Body of pancreas (tissue), 4 donors: ENCODE measurements at places on chromosomes 16 and 17. TPM values are rescaled to one million over a fixed set of nuclear protein-coding genes. Genes with fewer than 3 reads are reported as not detected.

- H3K36me3 ChIP-seq: no peaks in the 10 kb centered on the region
- H3K4me3 ChIP-seq: no peak overlapping the region
- no peaks in the 10 kb centered on the region for H3K27me3 ChIP-seq
- H3K27ac ChIP-seq: no peak overlapping the region
- H3K4me1 ChIP-seq: peaks cover 32% of the 10 kb centered on the region
Observed at GRCh38 chr17:4344926-4345325, 21.5 kb downstream of the UBE2G1 start.

DNA sequence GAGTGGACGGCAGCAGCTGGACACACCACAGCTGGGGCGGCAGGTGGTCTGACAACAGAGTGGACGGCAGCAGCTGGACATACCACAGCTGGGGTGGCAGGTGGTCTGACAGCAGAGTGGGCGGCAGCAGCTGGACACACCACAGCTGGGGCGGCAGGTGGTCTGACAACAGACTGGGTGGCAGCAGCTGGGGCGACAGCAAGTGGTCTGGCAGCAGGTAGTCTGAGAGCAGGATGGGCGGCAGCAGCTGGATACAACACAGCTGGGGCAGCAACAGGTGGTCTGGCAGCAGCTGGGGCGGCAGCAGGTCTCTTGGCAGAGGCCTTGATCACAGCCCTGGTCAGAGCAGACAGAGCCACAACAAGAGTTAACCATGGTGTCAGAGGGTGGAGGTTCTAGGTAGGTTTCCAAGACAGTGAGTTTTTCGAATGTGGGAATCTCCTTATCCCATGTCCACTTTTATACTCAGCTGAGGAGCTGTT is at the start of gene KRTAP4-1:
Gene KRTAP4-1 (minus strand): TSS at position 432 of the 482 bp plus-strand sequence. CDS start 57 bp downstream, at position 375.
- H3K27ac ChIP-seq: no peak within 1 kb of the TSS
- H3K27me3 ChIP-seq: no peaks in the 10 kb centered on the region
- no peaks in the 10 kb centered on the region for H3K4me1 ChIP-seq
- no peak within 1 kb of the TSS for H3K4me3 ChIP-seq
- DNase-seq: no peak

GRCh38 chr16:84595052-84595481 is 22.8 kb downstream of the COTL1 start:
- H3K27me3 ChIP-seq: no peaks in the 10 kb centered on the region
- no peaks in the 10 kb centered on the region for H3K36me3 ChIP-seq
- DNase-seq: peak; percentile 79
- peak overlapping the region; percentile 37 for H3K27ac ChIP-seq
- H3K4me3 ChIP-seq: no peak overlapping the region

DNA sequence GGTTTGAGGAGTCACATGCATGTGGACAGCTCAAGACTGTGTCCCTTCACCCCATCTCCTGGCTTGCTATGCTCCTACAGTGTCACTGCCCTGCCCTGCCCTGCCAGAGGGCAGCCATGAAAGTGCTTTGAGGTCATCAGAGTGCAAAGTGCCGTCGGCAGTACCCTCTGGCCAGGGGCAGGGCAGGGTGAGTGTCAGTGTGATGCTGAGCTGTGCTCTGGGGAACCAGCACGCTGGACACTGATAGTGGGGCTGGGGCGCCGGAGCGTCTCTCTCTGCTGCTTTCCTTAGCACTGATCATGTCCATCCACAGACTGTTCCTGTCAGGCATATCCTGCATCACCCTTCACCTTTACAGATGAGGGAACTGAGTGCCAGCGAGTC is 1.6 kb upstream of the SPATA32 start:
- H3K4me1 ChIP-seq: peaks cover 15% of the 10 kb centered on the region
- H3K4me3 ChIP-seq: no peak overlapping the region
- peaks cover 21% of the 10 kb centered on the region for H3K36me3 ChIP-seq
- H3K27ac ChIP-seq: no peak overlapping the region
- H3K27me3 ChIP-seq: no peaks in the 10 kb centered on the region

- H3K27ac ChIP-seq: peak overlapping the region; percentile 97
- no peaks in the 10 kb centered on the region for H3K36me3 ChIP-seq
- H3K27me3 ChIP-seq: no peaks in the 10 kb centered on the region
- DNase-seq: peak; percentile 70
Observed at GRCh38 chr17:15999974-16000827, 577 bp downstream of the TTC19 start.

- DNase-seq: no peak
- H3K4me1 ChIP-seq: no peaks in the 10 kb centered on the region
- H3K36me3 ChIP-seq: no peaks in the 10 kb centered on the region
- H3K27me3 ChIP-seq: no peaks in the 10 kb centered on the region
Observed at GRCh38 chr17:71251951-71252350, 868.9 kb upstream of the SOX9 start.

DNA sequence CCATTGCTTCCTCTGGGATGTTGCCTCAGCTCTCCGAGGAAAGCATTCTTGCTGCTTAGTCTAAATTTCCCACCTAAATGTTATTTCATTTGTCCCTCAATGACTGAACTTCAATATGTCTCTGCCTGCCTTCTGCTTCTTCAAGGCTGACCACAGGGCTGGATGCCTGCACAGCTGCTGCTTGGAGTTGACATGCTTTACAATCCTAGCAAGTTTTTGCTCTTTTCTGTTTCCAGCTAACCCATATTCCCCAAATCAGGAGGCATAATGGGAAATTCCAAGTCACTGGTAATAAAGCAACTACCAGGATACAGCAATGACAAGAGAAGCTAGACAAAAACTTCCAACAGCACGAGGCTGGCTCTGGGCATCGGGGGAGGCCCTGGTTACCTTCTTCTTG is 48.9 kb downstream of the GTF3C1 start:
- DNase-seq: no peak
- H3K4me1 ChIP-seq: no peaks in the 10 kb centered on the region
- H3K4me3 ChIP-seq: no peak overlapping the region

- no peaks in the 10 kb centered on the region for H3K36me3 ChIP-seq
- DNase-seq: no peak
- no peaks in the 10 kb centered on the region for H3K27me3 ChIP-seq
Observed at GRCh38 chr17:74219576-74220133, 6.3 kb downstream of the TTYH2 start.

DNA sequence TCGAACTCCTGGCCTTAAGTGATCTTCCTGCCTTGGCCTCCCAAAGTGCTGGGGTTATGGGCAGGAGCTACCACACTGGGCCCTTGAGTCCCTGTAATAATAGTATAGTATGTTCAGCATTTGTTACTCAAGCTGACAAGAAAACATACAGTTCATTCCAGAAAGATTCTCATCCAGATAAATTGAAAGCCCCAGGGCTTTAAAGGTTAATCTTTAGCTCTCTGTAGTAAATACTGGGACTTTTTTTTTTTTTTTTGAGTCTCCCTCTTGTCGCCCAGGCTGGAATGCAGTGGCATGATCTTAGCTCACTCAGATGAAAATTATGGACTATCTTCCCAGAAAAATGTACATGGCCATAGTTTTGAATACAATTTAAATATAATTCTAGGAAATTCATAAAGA is 11.0 kb downstream of the BRCA1 start:
- no peaks in the 10 kb centered on the region for H3K36me3 ChIP-seq
- H3K4me3 ChIP-seq: no peak overlapping the region
- no peaks in the 10 kb centered on the region for H3K27me3 ChIP-seq

DNA sequence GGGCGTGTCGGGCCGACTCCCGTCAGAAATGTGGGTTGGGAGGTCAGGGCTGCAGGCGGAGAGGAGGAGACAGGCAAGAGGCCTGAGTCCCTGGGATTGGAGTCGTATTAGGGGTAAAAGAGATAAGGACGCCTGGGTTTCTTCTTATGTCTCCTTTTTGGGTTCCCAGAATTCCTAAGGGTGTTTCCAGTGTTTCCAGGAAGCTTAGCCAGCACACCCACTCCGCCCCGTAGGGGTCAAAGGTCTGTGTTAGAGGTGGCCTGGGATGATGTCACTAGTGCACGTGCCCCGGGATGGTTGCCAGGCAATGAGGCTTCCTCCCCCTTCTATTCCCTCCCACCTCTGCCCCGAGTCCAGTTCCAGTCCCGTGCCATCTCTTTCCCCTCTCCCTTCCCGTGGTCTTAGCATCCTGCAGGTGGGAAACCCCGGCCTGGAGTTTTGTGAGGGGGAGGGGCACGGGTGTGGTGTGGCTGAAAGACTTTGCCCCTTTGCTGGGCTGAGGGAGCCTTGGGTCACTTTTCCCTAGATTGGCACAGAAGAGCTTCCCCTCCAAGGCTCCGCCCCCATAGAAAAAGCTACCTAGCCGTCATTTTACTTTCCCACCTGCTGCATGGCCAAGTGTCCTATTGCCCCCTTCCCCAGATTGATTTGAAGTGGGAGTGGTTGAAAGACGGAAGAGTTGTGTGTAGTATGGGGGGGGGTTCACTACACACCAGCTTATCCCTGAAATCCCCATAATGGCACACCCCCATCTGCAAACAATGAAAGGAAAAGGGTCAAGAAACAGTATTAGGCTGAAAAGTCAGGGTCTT is 2.8 kb downstream of the KDM6B start:
- DNase-seq: peak; percentile 98
- H3K4me1 ChIP-seq: peaks cover 47% of the 10 kb centered on the region
- H3K27me3 ChIP-seq: no peaks in the 10 kb centered on the region
- peak overlapping the region; percentile 100 for H3K27ac ChIP-seq
- peak overlapping the region; percentile 13 for H3K4me3 ChIP-seq

- no peak for DNase-seq
- no peaks in the 10 kb centered on the region for H3K27me3 ChIP-seq
- H3K4me3 ChIP-seq: no peak overlapping the region
- H3K36me3 ChIP-seq: no peaks in the 10 kb centered on the region
Observed at GRCh38 chr17:6843241-6843880, 11.8 kb upstream of the TEKT1 start.

DNA sequence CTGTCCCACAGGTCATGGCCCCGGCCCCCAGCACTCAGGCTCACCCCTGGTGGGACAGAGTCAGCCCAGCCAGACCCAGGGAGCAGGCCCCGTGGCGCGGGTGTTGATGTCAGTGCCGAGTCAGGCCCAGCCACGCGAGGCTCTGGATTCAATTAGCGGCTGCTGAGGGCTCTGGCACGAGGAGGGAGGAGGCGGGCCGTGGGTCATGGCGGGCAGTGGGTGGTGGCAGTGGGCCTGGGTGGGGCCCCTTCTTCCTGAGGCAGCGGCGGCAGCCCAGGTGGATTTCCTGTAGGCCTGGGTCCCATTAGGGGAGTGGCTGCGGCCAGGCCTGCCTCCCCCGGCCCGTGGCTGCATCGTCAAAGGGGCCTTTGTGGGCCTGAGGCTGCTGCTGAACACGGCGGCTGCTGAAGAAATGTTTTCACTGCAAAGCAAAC is 12.9 kb downstream of the VASN start:
- no peaks in the 10 kb centered on the region for H3K36me3 ChIP-seq
- H3K27ac ChIP-seq: no peak overlapping the region

DNA sequence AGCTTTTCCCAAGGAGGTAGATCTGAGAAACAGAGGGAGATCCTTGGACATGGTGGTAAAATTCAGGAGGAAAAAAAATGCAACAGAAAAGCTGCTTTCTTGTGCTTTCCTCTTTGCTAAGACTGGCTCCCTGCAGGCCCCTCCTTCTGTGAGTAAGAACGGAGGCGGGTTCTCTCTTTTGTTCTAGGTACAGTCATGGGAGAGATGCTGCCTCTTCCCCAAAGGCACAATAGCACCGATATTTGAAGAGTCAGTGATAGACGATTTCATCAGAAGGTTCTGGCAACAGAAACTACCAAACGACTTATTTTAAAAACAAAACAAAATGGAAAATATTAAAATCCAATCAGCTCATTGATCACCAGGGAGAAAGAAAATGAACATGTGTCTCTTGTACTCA is 32.6 kb upstream of the KIFC3 start:
- no peak overlapping the region for H3K27ac ChIP-seq
- H3K4me3 ChIP-seq: no peak overlapping the region
- H3K36me3 ChIP-seq: no peaks in the 10 kb centered on the region
- no peaks in the 10 kb centered on the region for H3K27me3 ChIP-seq

GRCh38 chr17:77316651-77317050 is 175.9 kb downstream of the SEC14L1 start:
- H3K27ac ChIP-seq: no peak overlapping the region
- no peaks in the 10 kb centered on the region for H3K27me3 ChIP-seq
- H3K4me1 ChIP-seq: peaks cover 38% of the 10 kb centered on the region
- DNase-seq: no peak
- no peaks in the 10 kb centered on the region for H3K36me3 ChIP-seq

- no peak overlapping the region for H3K27ac ChIP-seq
- DNase-seq: no peak
- H3K36me3 ChIP-seq: no peaks in the 10 kb centered on the region
- no peaks in the 10 kb centered on the region for H3K4me1 ChIP-seq
- no peaks in the 10 kb centered on the region for H3K27me3 ChIP-seq
- H3K4me3 ChIP-seq: no peak overlapping the region
Observed at GRCh38 chr16:24088767-24089166, 167.4 kb upstream of the CACNG3 start.

DNA sequence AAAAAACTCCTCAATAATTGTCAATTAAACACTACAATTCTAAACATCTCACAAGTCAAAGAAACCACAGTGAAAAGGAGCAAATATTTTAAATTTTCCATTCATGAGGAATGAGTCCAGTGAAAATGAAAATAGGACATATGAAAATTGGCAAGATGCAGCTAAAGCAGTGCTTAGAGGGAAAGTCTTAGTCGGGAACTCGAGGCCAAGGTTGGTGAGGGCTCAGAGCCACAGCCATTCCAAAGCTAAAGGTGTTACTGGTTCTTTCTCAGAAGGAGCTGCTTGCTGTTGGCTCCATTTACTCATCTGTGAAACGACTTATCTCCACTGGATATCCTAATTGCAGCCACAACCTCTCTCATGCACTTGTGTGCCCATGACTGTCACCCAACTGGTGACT is 6.5 kb downstream of the SLC38A8 start:
- DNase-seq: no peak
- no peaks in the 10 kb centered on the region for H3K36me3 ChIP-seq
- H3K4me1 ChIP-seq: no peaks in the 10 kb centered on the region
- no peaks in the 10 kb centered on the region for H3K27me3 ChIP-seq
- H3K4me3 ChIP-seq: no peak overlapping the region

DNA sequence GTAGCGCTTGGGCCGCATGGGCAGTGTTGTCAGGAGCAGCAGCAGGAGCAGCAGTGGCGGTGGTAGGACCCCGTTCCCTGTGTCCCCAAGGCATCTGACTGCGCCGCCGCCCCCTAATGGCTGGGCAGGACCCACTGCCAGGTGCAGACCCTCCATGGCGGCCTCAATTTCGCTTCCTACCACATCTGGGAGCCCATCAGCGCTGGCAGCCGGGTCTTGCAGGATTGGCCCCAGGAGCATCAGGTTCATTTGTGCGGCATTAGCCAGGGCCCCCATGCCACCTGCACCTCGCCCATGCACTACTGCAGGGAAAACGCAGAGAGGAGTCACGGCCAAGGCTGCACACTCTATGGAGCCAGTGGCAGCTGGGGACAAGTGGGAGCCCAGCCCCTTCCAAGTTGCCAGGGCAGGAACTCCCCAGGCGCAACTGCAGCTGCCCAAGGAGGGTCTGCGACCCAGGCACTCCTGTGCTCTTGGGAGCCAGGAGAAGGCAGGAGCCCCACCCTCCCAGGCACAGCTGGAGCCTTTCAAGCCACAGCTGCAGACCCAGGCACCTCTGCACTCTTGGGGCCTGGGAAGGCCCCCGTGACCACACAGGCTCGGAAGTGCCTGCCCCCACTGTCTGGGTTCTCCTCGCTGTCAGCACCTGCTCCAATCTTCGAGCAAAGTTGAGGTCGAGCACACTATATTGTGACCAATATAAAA is 594.2 kb downstream of the KCNJ18 start:
- no peaks in the 10 kb centered on the region for H3K27me3 ChIP-seq
- H3K4me3 ChIP-seq: no peak overlapping the region
- H3K27ac ChIP-seq: no peak overlapping the region
- no peaks in the 10 kb centered on the region for H3K4me1 ChIP-seq
- no peak for DNase-seq

GRCh38 chr16:62872339-62872738 is 836.1 kb upstream of the CDH8 start:
- no peak for DNase-seq
- H3K27ac ChIP-seq: no peak overlapping the region
- no peaks in the 10 kb centered on the region for H3K36me3 ChIP-seq
- H3K4me3 ChIP-seq: no peak overlapping the region

Gene ORC6
- total RNA-seq: not detected

Gene TRPV2
- 4.7 TPM for total RNA-seq

Gene MRTFB
- total RNA-seq: 39.2 TPM

Gene TLCD3A
- 3.6 TPM for total RNA-seq

Gene QPRT
- total RNA-seq: 28.0 TPM
